ENCODE measurements at places on chromosomes 2 and 18.

GRCh38 chr2:68812251-68812650 lies 58.9 kb downstream of the BMP10 start:
- DNase-seq, result no peak

DNA sequence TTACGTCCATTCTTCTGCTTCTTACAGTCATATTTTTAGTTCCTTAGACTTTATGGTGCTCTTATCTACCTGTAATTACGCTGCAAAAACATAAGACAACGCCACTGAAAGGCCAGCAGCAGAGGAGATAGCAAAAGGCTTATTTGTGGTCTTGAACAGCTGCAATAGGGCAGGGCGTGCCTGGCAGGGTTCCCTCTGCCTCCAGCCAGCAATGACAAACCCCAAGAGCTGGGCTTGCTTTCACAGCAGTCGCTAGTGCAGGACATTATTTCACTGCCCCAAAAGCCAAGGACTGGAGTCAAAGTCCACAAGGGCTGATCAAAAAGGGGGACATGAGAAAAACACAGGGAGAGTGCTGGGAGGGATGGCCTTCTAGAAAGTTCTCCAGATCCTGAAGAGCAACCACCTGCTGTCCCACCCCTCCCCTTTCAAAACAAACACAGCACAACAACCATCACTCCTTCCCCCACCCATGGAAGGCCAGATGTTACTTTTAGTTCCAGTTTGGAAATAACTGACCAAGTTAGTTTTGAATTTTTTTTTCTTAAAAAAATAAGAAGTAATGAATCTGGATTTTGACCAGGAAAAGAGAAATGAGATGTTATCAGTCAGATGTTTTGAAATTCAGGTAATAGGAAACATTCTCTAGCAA lies 127.8 kb downstream of the RBMS1 start:
- DNase-seq, result no peak

- no peak for DNase-seq
Measured at GRCh38 chr2:240456447-240457222, 21.2 kb downstream of the GPC1 start.

DNA sequence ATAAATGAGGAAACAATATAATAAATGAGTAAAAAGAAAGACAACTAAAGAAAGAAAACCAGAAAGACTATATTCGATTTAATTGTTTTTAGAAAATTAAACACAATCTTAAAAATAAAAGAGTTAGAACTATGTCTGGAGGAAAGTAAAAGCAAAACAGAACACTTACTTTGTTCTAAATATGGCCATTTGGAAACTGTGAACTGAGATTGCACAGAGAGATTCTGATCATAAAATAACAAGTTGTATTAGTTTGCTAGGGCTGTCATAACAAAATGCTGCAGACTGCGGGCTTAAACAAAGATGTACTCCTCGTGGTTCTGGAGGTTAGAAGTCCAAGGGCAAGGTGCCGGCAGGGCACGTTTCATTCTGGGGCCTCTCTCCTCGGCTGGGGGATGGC lies 128.1 kb upstream of the AQP4 start:
- DNase-seq, result no peak

- no peak for DNase-seq
Measured at GRCh38 chr2:12548906-12549305, 167.8 kb upstream of the TRIB2 start.

DNA sequence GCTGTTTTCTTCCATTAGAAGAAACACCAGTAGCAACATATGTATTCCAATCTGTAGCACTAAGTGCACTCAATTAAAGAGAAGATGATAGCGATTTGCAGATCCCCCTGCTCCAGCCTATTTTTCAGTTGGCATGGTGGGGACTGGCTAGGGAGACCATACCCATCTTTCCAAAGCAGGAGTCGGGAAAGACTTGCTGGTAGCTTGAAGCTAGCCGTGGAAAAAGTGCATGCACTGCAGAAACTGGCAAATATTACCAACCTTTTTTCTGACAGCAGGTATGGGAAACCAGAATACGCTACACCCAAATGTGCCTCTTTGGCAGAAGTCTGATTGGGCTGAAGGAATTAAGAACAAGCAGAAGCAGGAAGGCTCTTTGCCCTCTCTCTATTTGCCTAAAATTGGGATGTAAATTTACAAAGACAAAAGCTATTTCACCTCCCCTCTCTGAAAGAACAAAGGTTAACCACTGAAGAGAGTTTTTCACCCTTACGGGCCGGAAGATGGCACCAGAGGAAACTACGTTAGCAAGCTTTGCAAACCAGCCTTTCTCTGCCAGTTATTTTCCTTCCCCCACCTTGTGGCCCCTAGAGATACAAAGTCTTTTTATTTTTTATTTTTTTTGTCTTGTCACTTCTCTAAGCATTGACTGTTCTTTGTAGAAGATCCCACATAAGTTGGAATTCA lies 273.1 kb downstream of the DLGAP1 start:
- no peak for DNase-seq

DNA sequence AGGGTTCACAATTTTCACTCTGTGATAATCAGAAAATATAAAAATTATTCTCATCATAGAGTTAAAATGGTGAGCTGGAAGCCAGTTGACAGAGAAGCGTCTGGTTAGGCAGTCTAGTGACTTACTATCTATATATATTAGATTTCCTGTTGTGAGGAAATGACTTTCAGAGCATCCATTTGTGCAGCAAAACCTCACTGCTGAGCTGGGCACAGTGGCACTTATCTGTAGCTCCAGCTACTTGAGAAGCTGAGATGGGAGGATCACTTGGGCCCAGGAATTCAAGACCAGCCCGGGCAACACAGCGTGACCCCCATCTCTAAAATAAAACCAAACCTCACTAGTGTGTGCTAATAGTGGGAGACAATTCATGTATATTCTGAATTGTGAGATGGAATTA lies 7.2 kb upstream of the KIAA2012 start:
- DNase-seq, result no peak

GRCh38 chr2:222218786-222219185 lies 80.0 kb downstream of the PAX3 start:
- DNase-seq, result no peak

GRCh38 chr18:34248727-34249126 lies 24.0 kb upstream of the NOL4 start:
- no peak for DNase-seq

- no peak for DNase-seq
Measured at GRCh38 chr2:205001300-205001966, 456.2 kb downstream of the PARD3B start.

- peak; percentile 69 for DNase-seq
Measured at GRCh38 chr2:68463287-68463877, 3.7 kb downstream of the FBXO48 start.

DNA sequence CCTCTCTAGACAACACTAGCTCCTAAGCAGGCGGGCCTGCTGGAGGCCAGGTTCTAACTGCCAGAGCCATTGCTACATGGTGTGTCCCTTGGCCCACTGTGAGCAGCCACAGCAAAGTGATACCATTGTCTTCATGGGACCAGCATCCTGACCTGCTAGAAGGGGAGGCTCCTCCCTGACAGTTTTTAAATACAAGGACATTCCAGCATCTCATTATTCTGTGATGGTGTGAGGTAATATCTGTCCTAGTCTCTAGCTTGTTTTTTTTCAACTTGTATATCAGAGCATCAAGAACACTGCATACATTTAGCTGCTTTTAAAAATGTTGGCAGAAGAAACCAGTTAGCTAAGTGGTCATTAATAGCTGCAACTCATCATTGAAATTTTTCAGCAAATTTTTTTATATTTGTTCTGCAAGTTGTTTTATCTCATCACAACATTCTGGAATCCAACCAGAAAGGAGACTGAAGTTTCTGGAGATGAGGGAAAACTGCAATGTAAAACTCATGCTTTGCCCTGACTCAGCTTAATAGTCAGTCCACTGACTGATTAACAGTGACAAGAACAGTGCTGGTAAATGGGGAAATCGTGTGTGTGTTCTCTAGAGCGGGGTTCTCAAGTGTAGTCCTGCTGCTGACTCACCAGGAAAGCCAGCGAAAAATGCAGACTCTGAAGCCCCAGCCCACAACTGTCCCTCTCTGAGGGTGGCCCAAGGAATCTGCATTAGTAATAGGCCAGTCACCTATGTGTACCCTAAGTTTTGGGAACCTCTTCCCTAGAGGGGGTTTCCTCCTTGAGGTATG lies 17.8 kb downstream of the MAPRE3 start:
- DNase-seq, result no peak

- peak; percentile 78 for DNase-seq
Measured at GRCh38 chr2:112690853-112691401, 29.9 kb upstream of the NT5DC4 start.

All from activated CD4-positive, alpha-beta T cell treated with anti-CD3 and anti-CD28 coated beads, Interleukin-2, Interleukin-6, amounts not matched to agents 100 ng/mL and 50 ng/mL, durations not matched to agents 16 hours and 8 hours (primary cell).